ENCODE measurements at places on chromosomes 3 and 15.
A peak's percentile ranks its signal among the peaks of the same experiment; 100 is the strongest.

DNA sequence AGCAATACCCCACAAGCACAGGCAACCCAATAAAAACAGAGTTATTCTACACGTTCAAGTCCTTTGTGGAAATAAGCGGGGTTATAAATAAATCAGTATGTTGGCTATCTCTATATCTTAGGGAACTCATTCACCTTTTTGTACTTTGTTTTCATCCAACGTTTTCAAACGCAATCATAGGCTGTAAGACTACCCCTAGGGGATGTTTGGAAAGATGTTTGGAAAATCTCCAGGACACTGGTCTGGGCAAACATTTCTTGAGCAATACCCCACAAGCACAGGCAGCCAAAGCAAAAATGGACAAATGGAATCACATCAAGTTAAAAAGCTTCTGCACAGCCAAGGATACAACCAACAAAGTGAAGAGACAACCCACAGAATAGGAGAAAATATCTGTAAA is 70.1 kb downstream of the CLDN11 start:
- peak; percentile 62 for DNase-seq

- DNase-seq, result no peak
Measured at GRCh38 chr3:59321881-59322540, 272.2 kb upstream of the CFAP20DC start.

- no peak for DNase-seq
Measured at GRCh38 chr3:37661615-37662306, 199.9 kb upstream of the CTDSPL start.

GRCh38 chr15:73628976-73629797 is 4.0 kb downstream of the NPTN start:
- DNase-seq, result no peak

DNA sequence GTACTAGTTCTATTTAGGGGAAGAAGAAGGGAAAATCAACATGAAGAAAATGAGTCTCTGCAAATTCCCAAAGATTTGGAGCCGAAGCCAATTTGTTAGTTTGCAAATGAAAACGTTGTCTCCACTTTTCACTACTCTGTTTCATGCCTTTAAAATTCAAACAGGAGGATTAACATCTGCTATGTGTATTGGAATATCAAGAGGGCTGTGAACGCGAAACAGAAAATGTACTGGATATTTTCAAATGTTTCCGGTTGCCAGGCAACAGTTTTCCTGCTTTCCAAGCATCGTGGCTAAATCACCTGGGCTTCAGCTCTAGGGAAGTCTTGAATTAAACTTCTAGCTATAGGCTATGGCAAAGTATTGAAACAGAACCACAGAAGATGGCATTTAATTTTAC is 172.8 kb downstream of the KCNMB2 start:
- no peak for DNase-seq

DNA sequence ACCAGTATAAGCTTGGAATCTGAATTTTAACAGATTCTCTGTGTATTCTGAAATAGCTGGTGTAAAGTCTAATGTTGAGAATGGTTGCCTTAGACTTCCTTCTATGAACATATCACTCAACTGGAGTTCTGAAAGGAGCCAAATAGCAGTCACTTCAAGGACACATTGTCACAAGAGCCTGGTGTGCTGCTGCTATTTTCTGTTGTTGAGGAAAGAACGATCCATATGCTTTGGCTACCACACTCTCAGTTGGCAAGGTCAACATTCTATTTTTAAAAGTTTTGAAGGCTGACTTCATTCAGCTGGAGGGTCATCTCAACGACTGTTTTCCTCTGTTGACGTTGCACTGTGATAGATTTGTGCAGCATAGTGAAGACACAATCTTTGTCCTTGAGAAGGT is 248.7 kb downstream of the TUSC7 start:
- no peak for DNase-seq

DNA sequence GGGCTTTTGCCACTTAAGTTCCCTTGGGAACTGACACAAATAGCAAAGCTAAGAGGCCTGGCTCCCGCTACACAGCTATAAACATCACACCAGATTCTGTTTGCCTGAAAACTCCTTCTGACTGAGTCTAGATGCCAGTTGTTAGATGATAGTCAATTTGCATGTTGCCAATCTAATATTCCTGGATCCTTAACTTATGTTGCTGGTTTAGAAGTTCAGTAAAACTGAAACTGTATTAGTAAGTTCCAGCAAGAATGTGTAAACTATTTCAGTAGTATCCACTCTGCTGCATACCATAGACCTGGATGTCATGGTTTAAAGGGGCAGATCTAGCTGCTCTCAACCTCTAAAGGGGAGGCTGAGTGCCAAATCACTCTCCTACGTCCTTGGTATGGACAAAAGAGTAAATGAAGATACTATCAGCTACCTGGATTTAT is 27.1 kb upstream of the LACTB start:
- DNase-seq, result no peak
